Fibroblast of villous mesenchyme (primary cell): ENCODE measurements at places on chromosomes 1 and 21. TPM values are rescaled to one million over a fixed set of nuclear protein-coding genes. Genes with fewer than 3 reads are reported as not detected.

TNFRSF18 gene
- total RNA-seq = not detected in 2 replicates

- DNase-seq = peak; percentile 73
Measured at GRCh38 chr1:8142955-8143629, 117.0 kb upstream of the ERRFI1 start.

CFAP107 gene
- total RNA-seq = not detected in 2 replicates

DNA sequence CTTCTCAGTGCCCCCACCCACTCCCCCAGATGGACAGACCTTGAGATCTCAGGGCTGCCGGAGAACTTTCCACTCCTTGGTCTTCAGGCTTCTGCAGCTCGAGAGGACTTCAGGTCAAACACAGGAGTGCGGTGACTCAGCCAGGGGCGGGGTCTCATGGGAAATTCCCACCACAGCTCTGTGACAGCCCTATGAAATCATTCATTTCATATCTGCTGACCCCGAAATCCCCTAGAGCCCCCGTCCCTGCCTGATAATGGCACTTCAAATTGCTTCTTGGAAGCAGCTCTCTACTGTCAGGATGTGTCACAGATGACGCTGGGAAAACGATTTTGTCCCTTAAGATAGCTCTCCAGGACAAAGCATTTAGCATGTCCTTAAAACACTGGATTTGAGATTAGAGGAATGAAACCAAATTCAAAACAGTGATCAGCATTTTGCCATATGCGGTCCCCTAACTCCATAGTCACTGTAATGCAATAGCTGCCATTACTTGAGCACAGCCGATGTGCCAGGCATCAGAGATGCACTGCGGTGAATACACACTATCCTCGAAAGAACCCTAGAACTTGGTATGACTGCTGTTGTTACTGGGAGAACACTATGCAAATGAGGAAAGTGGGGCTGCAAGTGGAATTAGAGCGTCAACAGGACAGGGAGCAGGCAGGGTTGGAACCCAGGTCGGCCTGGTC is at the start of gene TNFRSF9:
TNFRSF9 (minus strand) TSS at position 95 of the 692 bp plus-strand sequence. CDS start 845 bp downstream, outside the sequence.
- DNase-seq = peak; percentile 59

GRCh38 chr1:9183898-9184297 is 50.7 kb upstream of the H6PD start:
- no peak for DNase-seq

PKLR gene
- not detected in 2 replicates for total RNA-seq
